KBM-7 (cell line): ENCODE measurements at places on chromosomes 1 and 21.

DNA sequence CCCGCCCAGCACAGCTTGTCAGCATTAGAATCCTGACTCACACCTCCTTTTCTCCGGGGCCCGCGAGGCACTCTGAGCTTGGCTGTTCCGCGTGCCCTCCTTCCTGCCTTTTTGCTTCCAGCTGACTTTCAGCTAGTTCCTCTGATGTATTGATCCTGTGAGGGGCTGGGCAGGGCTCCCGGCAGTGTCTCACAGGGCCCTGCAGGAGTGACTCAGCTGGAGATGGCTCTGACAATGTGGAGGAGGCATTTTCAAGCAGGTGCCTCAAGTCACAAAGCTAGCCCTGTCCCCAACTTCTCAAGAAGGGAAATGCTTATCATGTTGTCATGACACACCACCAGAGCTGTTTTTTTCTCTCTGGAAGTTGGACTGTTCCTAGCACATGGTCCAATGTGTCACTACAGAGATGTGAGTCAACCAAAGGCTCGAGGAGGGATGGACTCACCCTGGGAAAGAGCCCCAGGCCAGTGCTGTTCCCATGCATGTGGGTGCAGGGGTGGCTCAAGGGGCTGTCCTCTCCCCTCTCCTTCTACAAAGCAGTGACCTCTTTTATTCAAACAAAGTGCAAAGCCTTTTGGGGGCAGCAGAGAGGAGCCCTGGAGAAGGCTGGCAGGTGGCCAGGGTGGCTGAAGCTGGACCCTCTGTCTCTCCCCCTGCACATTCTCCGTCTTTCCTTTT lies 30.6 kb downstream of the SYT6 start:
- DNase-seq: no peak

GRCh38 chr1:35925741-35926140 lies 5.2 kb upstream of the AGO3 start:
- no peak for DNase-seq

DNA sequence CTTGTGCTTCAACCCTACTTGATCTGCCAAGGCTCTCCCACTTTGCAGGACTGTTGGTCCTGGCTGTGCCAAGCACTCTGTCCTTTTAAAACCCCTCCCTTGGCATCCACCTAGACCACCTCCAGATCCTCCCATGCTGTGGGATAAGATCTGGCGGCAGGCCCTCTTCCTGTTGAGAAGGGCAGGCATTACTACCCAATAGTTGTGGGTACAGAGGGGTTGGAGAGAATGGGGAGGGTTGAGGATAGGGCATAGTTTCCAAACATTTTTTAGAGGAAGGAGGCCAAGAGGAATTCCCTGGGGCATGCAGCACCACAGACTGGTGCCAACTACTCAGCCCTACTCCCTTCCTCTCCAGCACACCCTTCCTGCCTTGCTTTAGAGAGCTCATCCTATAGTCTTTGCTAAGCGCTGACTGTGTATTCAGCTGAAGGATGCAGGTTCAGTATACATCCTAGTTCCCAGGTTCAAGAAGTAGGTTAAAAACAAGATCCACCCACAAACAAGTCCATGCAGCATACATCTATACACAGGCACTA lies 70.7 kb downstream of the TRABD2B start:
- no peak for DNase-seq

DNA sequence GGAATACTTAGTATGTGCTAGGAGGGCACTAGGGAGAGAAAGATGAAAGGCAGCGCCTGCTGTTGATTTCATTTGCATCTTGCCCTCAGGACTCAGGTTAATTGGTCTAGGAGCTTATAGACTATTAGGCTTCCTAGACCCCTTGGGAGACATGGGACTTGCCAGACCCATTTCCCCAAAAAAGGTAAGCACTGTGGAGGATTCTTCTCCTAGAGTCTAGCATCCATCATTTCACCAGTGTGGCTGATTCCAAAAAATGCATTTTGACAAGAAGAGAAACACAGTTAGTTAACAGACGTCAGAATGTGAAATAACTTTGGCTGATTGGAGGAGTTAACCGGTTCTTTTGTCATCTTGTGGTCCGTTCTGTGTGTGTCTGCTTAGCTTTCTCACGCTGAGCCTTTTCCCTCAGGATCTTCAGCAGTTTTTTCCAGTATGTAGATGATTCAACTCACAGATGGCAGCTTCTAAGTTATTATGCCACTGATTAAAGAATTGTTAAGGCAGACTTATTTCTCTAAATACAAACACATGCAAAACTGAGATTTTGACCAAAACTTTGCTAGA lies 108.8 kb downstream of the KIF26B start:
- no peak for DNase-seq

- no peak for DNase-seq
Measured at GRCh38 chr1:196558411-196558810, 49.8 kb downstream of the KCNT2 start.

- DNase-seq: no peak
Measured at GRCh38 chr21:31255896-31256295, 88.2 kb downstream of the TIAM1 start.

GRCh38 chr21:25938658-25939395 lies 204.1 kb downstream of the GABPA start:
- no peak for DNase-seq

GRCh38 chr1:30798389-30799232 lies 41.0 kb upstream of the LAPTM5 start:
- DNase-seq: no peak

GRCh38 chr1:185917646-185918045 lies 183.5 kb downstream of the HMCN1 start:
- DNase-seq: peak; percentile 14

DNA sequence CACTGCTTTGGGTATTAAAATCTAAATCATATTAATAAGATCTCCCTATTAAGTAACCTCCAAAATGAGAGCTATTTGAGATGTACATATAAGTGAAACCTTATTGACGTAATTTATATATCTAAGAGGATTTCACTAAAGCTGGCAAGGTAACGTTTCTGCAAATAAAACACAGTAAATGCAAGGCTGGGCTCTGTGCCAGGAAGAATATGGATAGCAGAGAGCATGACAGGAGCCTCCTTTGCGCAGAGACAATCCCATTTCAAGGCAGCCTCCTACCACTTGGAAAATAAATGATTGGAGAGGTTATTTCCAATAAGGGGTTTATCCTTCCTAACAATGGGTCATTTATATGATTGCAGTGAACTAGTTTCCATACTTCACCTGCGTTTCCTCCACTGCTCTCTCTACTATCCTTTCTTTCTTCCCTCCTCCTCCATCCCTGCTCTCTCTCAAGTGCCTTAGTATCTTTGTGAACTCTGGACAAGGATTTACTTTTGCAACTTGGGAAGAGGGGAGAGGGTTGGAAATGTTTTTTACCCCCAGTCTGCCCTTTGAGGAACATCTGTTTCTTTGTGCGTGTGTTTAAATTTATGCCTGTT lies 3.0 kb upstream of the NFIA start:
- DNase-seq: no peak

- peak; percentile 61 for DNase-seq
Measured at GRCh38 chr1:24635195-24635843, 7.8 kb upstream of the SRRM1 start.

DNA sequence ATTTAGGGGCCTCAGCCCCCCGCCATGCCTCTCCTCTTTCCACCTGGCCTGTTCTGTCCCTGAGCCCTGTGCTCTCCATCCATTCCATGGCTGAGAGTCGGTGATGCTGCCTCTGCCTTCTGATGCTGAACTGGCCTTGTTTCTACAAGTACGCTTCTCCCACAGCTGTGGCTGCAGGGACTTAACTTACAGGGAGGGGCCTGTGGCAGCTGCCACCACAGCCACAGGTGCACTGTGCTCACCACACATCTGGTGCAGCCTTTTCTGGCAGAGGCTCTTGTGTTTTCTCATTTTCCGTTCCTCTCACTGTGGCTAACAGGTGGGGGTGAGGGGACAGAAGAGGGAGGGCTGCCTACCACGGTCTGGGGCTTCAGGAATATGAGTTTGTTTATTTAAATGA lies 4.2 kb downstream of the FMO1 start:
- no peak for DNase-seq

GRCh38 chr1:206674745-206675175 lies 9.9 kb upstream of the MAPKAPK2 start:
- no peak for DNase-seq

GRCh38 chr1:56819387-56819899 lies at the start of gene FYB2:
FYB2 (minus strand) TSS chr1:56819404; CDS start chr1:56819290, 114 bp downstream.
- DNase-seq: no peak

GRCh38 chr1:115090540-115090939 lies 1.2 kb upstream of the TSPAN2 start:
- DNase-seq: no peak

GRCh38 chr1:204127597-204128242 lies 24.1 kb downstream of the ETNK2 start:
- DNase-seq: peak; percentile 50

DNA sequence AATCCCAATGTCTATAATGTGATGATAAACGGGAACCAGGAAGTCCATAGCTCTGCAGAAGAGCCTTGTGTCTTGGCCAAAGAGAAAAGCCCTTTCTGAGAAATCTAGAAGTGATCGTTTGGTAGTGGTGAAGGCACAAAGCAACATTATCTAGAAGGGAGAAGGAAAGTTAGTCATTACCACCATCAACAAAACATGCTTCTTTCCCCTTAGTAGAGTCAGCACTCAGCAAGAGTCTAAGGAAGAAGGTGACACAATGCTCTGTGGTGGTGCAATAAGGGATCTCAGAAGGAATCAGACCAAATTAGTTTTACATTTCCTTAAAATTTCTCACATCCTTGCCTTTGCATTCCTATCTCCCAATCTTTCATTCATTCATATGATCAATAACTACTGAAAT lies 134.4 kb upstream of the PRDX6 start:
- DNase-seq: no peak

DNA sequence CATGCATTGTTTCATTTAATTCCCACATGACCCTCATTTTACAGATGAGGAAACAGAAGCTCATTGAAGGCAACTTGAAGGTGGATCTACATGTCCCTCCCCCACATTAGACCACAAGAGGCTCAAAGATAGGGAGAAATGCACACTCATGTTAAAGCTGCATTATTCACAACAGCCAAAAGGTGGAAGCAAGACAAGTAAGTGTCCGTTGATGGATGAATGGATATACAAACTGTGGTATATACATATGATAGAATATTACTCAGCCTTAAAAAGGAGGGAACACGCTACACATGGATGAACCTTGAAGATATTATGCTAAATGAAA lies 149.7 kb upstream of the JUN start:
- DNase-seq: peak; percentile 36

DNA sequence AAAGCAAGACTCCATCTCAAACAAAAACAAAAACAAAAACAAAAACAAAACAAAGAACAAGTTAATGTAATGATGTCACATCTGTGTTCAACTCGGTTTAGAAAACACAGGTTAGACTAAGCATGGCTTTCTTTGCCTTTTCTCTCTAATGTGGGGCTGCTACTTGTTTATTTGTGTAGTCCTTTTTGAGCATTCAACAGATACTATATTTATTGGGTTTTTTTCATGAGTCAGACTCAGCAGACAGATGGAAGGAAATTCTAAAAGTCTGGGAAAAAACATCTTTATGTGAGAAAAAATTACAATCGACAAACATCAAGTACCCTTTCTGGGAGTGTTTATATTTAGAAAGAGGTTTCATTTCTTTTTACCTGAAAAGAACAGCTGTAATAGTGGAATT lies 22.3 kb upstream of the OTUD3 start:
- no peak for DNase-seq

- peak; percentile 19 for DNase-seq
Measured at GRCh38 chr21:35138665-35139381, 89.7 kb upstream of the RUNX1 start.

DNA sequence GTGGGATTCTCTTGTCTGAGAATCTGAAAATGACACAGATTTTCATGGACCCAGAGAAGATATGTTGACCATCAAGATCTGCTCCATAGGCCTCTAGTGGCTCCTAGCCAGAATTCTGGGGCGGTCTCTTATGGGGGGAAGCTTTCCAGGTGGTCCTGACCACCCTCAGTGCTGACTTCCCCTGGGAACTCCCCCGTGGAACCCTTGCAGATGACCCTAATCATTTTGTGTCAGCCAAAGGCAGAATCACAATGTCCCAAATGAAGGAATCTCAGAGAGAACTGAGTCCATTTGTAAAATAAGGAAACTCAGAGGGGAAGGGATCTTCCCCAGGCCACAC lies 3.6 kb downstream of the HEYL start:
- no peak for DNase-seq

GRCh38 chr1:36095760-36096405 lies 7.2 kb downstream of the ADPRS start:
- peak; percentile 55 for DNase-seq

DNA sequence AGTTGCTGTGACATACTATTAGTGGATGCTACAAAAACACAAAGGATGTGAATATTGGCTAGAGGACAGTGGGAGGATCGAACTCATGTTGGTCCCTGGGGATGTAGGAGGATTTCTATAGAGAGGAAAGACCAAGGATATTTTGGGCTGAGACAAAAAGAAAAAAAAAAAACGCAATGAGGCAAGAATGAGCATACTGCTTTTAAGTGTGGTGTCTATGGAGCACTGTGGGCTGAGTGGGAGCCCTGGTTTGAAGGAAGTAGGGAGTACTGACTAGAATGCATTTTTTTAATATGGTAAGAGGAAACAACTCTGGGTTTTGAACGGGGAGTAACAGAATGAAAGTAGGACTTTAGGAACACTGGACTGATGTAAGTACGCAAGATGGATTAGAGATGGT lies 450.7 kb downstream of the NEGR1 start:
- no peak for DNase-seq

- no peak for DNase-seq
Measured at GRCh38 chr1:21537932-21538630, 28.9 kb downstream of the ALPL start.
